ENCODE measurements at places on chromosomes 16 and 17.

- no peak for DNase-seq
Observed at GRCh38 chr17:38561416-38562214, 44.1 kb downstream of the SRCIN1 start.

DNA sequence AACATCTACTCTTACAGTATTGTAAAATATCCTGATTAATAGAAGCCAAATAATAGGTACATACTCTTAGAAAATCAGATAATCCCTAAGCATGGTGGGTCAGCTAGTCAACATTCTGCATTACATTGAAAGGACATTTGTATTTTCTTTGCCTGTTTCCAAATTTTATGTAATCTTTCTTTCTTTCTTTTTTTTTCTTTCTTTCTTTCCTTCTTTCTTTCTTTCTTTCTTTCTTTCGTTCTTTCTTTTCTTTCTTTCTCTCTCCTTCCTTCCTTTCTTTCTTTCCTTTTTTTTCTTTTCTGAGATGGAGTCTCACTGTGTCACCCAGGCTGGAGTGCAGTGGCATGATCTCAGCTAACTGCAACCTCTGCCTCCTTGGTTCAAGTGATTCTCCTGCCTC lies 18.9 kb downstream of the ITGB3 start:
- no peak for DNase-seq

- DNase-seq = no peak
Observed at GRCh38 chr17:42199416-42200011, 5.2 kb upstream of the GHDC start.

DNA sequence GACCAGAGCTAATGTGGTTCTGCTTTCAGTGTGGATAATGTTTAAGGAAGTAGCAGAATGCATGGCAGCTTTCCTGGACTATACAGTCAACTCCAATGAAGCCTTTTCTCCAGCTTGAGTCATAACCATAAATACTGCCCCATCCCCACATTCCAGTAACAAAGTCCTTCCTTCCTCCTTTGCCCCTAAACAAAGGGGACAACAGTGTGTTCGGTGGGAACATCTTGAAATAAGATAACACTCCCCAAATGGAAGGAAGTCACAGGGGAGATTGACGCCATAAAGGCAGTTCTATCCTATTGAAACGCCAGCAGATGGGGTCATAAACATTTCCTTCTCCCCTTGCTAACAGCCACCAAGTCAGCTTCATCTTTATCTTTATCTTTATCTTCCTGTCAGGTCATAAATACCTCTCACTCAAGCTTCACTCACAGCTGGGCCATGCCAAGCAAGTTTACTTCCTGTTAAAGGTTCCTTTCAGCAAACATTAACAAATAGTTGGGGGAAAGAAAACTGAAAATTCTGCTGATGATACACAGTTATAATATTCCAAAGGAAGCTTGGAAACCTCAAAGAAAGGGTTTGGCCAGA lies 136.7 kb downstream of the SNX11 start:
- no peak for DNase-seq
